ENCODE measurements at places on chromosomes 4 and X.

GRCh38 chr4:40804598-40804997, 54.8 kb downstream of the NSUN7 start:
- DNase-seq, result no peak

GRCh38 chr4:3254302-3255131, 5.6 kb downstream of the MSANTD1 start:
- DNase-seq, result no peak

DNA sequence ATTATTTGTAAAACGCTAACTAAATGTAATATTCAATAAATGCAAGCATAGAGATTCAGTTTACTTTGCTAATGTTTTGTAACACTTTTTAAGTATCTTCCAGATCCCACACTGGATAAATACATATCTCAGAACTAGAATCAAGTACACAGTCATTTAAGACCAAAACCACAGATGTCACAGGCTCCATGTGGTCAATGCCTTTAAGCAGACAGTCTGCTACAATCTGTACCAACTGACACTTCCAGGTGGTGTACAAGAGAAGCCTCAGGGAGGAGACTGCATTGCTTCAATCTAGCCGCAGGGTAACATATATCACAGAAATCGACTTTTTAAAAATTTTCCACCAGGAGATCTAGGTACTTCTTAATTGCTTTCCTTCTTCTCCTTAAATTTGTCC, 229.6 kb upstream of the DIAPH2 start:
- DNase-seq, result no peak

DNA sequence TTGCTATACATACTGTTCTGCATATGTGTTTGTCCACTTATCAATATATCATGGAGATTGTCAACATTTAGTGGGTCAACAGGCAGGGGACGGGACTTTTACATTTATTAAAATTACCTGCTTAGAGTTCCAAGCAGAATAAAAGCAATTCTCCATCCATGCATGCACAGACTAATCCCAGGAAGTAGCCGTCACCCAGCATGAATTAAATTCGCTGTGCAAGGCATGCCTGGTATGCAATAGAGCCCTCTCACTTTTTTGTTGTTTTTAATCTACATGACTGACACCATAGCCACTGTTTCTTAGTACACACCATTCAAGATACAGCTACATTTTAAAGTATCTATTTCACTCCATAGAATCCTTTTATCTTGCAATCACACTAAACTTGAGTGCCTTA, 108.9 kb downstream of the USP46 start:
- no peak for DNase-seq

DNA sequence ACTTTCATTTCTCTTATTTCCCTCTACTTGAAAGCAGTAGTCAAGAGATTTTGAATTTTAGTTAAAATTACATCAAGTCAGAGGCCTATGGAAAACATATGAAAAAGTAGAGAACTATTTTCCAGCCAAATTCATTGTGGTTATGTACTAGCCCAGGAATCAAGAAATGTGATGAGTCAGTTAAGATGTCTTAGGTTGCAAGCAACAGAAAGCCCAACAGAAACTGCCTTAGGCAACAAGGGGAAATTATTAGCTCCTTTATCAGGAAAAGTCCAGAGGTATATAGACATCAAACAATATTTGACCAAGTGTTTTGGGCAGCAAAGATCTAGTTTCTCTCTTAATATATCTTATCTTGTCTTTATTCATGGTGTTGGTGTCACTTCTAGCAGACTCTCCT, 37.8 kb upstream of the FRMD7 start:
- DNase-seq, result no peak

- DNase-seq, result no peak
Measured at GRCh38 chr4:123659730-123660129, 263.1 kb downstream of the SPRY1 start.

- no peak for DNase-seq
Measured at GRCh38 chr4:61500883-61501282, 300.8 kb downstream of the ADGRL3 start.

GRCh38 chr4:78645853-78646757, 94.5 kb downstream of the ANXA3 start:
- DNase-seq, result no peak

GRCh38 chr4:121096629-121097028, 24.3 kb upstream of the NDNF start:
- DNase-seq, result no peak

DNA sequence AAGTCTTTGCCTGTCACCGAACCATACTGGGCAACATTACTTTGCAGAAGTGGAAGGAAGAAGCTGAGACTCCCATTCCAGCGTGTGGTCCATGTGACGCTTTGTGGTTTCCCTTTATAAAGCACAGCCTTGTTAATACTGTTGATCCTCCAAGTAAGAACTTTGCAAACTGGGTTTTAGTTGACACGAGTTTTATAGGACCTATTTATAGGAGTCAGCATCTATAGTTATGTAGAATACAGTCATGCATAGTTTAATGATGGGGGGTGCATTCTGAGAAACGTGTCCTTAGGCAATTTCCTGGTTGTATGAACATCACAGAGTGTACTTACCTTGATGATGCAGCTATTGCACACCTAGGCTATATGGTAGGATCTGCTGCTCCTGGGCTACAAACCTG, 1879.4 kb upstream of the TENM3 start:
- DNase-seq, result no peak

- no peak for DNase-seq
Measured at GRCh38 chr4:135098061-135098460, 896.5 kb upstream of the PABPC4L start.

DNA sequence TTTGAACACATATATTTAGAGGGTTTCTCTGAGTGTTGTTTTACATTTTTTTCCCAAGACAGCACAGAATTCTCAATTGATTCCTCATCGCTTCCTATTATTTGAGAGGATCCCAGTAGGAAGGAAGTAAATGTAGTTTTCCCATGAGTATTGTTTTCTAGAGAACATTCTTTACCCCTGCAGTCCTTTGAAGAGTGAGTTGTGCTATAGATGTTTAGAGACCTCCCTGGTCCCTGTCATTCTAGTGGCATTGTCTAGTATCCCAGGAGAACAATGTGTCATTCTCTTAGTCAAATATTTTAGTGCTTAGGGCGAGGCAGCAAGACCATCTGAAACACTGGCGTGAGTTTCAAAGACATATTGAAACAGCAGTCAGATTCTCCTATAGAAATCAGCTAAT, 32.5 kb downstream of the SORBS2 start:
- DNase-seq, result no peak

DNA sequence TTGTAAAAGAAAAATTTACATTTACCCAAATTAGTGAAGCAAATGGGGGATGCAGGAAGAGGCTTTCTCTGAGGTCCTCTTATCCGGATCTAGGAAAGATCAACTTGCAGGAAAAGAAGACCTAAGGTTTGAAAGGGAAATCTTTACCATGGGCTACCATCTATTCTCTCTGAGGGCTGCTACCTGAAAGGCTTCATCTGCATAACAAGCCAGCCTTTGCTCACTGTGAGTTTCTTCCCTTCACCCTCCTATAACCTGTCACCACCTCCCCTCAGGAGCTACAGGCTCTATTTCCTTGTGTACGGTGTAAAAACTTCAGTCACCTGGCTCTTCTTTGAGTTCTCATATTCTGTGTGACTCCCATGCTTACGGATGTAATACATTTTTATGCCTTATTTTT, 118.6 kb upstream of the BEND4 start:
- no peak for DNase-seq

DNA sequence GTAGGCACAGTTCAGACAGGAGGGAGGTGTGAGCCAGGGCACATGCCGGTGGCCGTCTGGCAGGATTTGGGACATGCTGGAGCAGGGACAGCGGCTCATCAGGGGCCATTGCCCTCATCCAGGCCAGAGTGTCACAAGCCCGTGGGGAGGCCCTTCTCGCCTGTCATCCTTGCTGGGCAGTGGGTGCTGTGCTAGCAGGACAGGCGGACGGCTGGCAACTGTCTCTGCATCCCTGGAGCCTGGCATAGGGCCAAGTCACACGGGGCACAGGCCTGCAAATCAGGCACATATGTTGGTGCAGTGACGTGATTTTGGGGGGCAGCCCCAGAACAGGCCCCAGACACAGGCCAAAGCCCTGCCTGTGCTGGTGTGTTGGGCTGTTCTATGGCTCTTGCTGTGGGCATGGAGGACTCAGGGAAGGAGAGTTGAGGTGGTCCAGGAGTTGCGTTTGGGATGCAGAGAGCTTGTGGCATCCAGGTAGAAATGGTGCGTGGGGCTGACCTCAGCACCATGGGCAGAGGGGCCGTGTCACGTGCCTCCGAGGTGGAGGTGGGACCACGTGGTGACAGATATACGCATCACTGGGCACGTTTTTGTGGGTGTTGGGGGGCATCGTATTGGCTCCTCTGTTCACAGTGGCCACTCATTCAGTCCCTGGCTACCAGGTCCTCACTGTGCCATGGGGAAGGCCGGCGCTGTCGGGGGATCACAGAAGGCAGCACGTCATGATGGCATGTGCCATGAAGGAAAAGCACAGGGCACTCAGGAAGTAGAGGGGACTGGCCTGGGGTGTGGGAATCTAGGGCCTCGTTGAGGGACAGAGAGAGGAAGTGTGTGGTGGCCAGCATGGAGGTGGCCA, 14.6 kb upstream of the MSANTD1 start:
- DNase-seq, result no peak

DNA sequence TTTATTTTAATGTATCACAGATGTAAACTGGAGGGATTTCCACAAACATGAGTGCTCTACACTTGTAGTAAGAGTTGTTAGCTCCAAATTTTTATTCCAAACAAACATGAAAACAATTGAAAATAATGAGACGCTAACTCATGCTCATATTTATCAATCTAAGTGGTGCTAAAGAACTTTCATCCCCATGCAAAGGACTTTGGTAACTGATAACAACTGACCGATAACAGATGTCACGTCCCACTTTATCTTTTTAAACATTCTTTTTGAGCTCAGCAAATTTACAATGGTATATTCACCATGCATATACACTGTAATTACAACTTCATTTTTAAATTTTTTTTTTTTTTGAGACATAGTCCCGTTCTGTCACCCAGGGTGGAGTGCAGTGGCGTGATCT, 15.6 kb upstream of the MAOA start:
- no peak for DNase-seq

DNA sequence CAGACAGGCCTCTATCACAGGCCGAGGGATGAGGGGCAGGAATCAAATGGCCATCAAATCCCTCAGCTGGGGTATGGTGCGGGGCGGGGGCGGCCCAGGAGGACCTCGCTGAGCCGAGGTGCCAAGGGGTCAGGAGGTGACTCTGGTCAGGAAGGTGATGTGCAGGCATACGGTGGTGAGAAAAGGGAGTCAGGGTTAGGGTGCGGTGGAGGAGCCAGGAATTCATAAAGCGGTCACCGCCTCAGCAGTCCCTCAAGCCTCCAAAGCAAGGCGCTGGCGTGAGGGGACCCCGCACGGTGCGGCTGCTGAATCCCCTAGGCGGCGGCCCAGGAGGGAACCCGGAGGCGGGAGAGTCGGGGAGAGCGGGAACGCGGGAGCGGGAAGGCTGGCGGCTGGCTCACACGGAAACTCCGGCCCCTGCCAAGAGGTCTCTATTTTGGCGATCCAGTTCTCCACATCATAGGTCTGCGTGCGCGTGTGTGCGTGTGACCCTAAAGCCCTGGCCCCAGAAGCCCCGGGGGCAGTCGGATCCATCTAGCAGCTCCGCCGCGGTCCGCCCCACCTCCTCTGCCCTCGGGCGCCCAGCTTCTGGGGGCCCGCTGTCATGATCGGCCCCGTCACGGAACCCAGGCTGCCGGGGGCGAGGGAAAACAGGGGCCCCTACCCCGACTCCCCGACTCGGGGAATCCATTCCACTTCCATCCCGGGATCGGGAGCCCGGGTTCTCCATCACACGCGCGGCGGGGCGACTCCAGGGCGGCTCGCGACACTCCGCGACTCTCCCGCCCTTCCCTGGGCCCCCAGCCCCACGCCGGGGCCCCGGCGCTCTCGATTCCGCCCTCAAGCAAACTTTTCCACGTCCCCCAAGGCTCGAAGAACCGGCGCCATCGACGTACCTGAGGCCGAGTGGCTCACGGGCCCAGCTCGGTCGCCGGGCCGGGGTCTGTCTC, 593 bp downstream of the ELF4 start:
- no peak for DNase-seq

DNA sequence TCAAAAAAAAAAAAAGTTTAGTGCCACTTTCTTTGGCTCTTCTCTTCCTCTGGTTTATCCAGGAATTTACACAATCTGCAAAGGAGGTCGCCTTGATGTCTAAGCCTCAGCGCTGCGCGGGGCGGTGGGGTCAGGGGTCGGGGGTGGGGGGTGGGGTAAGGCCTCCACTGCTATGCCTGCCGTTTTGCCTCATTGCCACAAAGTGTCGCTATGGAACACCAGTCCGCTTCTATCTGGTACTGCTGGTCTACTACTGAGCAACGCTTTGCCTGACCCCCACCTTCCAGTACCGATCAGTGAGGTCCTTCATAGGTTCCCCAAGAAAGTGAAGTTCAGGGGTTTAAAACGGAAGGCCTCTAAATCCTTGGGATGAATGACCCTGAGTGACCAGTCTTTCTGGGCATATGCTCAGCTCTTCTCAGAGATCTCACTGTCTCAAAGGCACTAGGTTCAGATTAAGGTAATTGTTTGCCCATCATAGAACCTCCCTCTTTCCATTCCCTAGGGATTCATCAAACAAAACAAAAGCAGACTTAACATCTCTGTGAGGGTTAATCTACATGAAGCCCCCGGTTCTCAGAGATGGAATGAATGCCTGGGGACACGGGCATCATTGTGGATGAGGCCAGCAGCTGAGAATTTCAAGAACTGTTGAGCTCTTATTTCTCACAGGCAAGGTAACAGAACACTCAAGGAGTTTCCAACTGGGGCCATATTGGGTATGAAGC, 16.9 kb upstream of the TSR2 start:
- DNase-seq, result no peak

- no peak for DNase-seq
Measured at GRCh38 chr4:84583876-84584380, 1.0 kb downstream of the CDS1 start.

DNA sequence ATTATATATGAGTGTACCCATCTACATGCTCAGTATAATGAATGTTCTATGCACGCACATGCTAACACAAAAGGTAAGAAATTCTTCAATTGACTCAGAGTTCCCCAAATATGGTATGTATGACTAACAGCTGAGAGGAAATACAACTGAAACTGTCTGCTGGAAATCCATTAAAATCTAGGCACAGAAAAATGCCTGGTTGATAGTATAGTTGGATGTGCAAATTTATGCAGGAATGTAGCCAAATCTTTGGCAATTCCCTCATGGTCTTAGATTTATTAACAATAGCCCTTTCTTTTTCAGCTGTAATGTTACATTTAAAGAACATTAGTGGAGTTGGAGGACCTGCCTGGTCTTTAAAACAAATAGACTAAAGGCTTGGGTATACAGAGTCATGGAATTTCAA, 5.5 kb downstream of the CAMK2D start:
- DNase-seq, result no peak

GRCh38 chr4:169084954-169085353, 74.9 kb upstream of the CBR4 start:
- DNase-seq, result no peak

GRCh38 chrX:150540965-150541364, 27.5 kb upstream of the MTM1 start:
- no peak for DNase-seq

- DNase-seq, result no peak
Measured at GRCh38 chr4:64617800-64618199, 208.6 kb upstream of the TECRL start.

- no peak for DNase-seq
Measured at GRCh38 chr4:94690851-94691254, 66.9 kb upstream of the BMPR1B start.

- no peak for DNase-seq
Measured at GRCh38 chr4:140937866-140938265, 181.7 kb upstream of the TBC1D9 start.

GRCh38 chrX:140273921-140274320, 230.9 kb downstream of the SOX3 start:
- DNase-seq, result no peak

- no peak for DNase-seq
Measured at GRCh38 chrX:57178605-57179004, 41.4 kb upstream of the SPIN2A start.

Measured in activated CD8-positive, alpha-beta memory T cell treated with anti-CD3 and anti-CD28 coated beads for 1 hour (primary cell).